Stimulated activated CD4-positive, alpha-beta T cell treated with anti-CD3 and anti-CD28 coated beads, Interleukin-4, amount 100 ng/mL, for 1 hour (primary cell): ENCODE measurements at places on chromosomes 5 and 9.

- no peak for DNase-seq
Observed at GRCh38 chr9:86575137-86575536, 220.9 kb upstream of the TUT7 start.

GRCh38 chr9:111065414-111065813, 27.1 kb upstream of the LPAR1 start:
- no peak for DNase-seq

DNA sequence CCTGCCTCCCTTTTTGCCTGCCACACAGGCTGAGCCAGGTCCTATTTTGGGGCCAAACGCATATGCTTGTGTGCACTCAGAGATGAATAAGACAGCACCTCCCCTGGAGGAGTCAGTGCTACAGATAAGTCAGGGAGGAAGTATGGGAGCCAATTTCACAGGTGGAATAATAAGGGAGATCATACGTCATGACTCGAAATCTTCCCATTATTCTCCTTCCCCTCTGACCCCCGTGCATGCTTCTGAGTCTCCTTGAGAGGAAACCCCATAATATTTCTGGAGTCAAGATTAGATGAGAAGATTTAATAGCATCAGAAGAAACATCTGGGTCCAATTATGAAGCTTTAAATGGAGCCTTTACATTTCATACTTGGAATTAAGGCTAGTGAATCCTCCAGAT, 15.1 kb upstream of the ZCCHC7 start:
- no peak for DNase-seq

GRCh38 chr9:76528056-76528455, 69.1 kb downstream of the GCNT1 start:
- DNase-seq: no peak

DNA sequence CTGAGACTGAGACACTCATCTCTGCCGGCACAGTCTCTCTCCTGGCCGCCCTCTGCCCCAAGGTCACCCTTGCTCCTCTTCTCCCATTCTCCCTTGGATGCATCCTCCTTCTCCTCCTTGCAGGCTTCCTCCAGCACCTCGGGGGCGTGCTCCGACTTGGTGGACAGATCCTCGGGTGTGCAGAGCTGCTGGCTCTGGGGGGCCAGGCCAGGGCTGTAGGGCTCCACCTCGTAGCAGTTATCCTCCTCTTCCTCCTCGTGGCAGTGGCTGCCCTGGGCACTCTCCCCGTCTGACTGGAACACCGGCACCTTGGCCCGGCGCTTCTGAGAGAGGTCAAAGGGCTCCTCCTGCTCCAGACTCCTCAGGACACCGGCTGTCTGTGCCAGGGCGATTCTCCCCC, 63.3 kb downstream of the ZNF366 start:
- no peak for DNase-seq

DNA sequence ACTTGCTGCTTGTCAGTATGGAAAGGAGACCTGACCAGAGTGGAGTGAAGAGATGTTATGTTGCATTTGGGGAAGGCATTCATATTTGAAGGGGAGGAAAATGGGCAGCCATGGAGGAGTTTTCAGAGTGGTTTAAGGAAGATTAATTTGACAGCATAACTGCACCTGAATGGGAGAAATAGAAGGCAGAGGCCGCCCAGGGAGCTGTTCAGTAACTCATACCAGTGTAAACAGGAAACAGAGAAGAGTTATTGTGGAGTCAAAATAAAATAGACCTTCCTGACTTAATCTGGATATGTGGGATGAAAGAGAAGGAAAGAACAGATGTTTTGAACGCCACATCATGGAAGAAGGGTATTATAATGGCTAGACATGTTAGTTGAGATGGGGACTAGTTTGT, 13.4 kb downstream of the SLC44A1 start:
- DNase-seq: no peak

DNA sequence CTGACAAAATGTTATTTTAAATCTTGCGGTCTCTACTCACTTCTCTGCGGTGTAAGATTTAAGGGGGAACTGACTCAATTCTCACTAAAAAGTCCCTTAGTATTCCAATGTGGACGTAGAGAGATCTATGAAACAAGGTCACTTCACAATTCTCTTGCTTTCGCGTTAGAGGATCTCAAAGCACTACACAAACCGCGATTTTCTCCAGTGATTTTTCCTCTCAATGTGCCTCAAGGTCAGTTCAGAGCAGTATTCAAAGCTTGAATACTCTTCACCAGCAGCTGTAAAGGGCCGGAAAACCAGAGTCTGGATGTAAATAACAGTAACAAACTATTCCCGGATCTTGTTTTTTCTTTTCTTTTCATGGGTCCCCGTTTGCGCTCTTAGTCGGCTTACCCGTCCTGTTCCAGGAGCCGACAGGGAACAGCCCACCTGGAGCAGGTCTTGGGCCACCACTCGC, 128.2 kb downstream of the TMEM161B start:
- DNase-seq: no peak

DNA sequence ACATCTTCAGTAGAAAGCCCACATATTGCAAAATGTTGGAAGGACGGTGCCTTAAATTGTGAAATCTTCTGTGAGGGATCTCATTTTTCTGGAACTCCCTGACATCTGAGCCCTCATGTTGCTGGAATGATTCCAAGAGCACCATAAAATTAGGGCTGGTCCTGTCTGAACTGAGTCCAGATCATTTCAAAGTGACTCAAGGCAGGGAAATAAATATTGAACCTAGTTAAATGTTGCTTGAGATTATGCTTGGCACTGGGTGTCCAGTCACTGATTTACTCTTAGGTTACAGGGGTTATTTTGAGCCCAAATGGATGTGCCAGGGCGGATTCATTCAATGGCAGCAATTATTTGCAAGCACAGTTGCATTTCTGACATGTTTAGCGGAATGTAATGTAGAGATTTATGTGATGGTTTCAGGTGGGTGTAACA, 437.0 kb downstream of the PIK3R1 start:
- DNase-seq: no peak

GRCh38 chr5:17169507-17169906, 47.9 kb upstream of the BASP1 start:
- no peak for DNase-seq

- DNase-seq: no peak
Observed at GRCh38 chr5:144844086-144844485, 673.4 kb downstream of the KCTD16 start.

DNA sequence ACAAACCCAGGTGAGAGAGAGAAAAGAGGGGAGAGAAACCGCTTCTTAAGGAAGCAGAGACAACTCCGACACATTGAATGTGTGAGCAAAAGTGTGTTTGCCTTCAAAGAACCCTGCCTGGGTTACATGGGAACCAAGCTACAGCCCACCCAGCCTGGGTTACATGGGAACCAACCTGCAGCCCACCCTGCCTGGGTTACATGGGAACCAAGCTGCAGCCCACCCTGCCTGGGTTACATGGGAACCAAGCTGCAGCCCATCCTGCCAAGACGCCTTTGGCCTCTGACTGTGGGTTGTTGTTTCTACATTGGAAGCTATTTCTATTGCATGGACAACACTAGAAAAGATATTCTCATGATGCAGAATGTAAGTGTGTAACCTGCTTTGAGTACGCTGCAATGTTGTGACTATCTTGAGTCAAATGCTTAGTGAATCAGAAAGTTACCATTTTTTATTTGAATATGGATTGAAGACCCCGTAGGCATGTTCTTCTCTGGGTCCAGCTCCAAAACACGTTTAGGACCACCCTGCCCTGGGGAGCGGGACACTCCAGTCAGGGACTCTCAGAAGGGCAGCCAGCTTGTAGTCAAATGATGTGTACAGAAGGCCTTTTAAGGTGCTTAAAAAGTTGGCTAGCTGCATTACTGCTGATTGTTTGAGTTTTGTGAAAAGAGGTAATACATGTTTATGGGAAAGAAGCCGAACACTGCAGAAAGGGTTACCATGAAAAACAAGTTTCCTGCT, 39.1 kb upstream of the UNC5A start:
- DNase-seq: no peak

GRCh38 chr9:136565086-136565714, 19.4 kb upstream of the NOTCH1 start:
- no peak for DNase-seq

- no peak for DNase-seq
Observed at GRCh38 chr5:121608826-121609225, 242.9 kb upstream of the FTMT start.

DNA sequence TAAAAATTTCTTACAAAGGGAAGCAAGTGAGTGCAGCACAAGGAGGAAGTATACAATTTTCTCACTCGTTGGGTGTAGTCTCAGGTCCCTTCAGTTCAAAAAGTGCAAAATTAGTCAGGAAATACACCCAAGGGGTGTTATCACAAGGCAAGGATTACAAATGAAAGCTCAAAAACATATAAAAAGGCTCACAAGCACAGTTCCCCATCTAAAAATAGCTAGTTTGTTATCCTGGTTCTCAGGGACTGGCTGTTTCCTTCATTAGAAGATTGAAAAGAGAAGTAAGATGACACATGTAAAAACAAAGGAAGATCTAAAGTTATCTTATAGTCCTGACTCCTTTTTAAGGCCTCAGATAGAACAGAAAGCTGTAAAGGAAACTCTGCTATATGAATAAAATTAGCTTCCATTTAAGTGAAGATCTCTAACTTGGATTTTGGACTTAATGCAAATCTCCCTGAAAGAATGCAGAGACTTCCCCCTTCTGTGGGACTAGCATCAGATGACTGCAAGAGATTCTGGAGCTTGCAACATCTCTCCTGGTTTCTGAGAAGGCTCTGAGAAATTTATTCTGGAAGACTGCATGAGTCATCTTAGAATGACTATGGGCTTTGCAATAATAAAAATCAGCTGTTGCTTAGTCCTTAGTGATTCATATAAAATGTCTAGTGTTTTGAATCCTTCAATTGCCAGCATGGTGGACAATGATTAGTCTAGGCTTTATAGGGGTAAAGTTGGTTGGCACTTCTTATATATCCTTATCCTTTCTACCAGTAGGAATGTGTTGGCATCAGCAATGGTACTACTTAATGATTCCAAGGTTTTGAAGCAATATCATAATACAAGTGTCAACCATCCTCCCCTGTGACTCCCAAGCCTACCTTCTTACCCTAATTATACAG, 25.4 kb downstream of the DAB2 start:
- DNase-seq: no peak

GRCh38 chr5:140881889-140882590, at the start of gene PCDHA13:
Gene PCDHA13, plus strand, starts transcription at chr5:140882124. Its CDS starts 145 bp downstream, at chr5:140882269.
- no peak for DNase-seq

DNA sequence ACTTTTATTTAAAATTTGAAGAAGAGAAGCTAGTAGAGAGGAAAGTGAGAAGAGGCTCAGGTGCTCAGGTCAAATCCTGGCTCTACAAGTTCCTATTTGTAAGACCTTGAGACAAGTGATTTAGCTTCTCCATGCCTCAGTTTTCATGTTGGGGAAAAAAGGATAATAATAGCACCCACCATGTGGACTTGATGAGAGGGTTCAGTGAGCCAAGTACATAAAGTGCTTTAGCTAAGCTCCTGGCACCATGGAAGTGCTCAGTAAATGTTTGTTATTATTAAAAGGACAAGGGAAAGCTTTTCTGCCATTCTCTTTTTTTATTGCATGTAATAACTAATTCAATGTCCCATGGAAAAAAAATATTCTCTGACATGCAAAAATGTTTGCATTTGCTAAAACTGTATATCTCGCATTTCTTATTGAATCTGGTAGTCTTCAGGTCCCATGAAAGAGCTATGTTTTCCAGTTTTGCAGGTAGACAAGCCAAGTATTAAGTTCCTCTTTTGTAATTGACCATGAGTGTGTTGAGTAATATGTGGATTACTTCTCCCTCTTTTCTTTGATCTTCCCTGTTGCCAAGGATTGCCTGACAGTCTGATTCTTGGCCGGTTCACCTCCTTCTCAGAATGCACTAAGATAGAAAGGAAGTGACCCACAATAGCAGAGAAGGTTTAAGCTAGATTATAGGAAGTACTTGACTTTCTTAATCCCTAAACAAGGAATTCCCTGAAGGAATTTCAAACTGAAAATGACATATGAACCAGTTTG, 45.6 kb upstream of the TRIM32 start:
- DNase-seq: no peak

GRCh38 chr5:74013222-74013621, 387.2 kb downstream of the ARHGEF28 start:
- no peak for DNase-seq

DNA sequence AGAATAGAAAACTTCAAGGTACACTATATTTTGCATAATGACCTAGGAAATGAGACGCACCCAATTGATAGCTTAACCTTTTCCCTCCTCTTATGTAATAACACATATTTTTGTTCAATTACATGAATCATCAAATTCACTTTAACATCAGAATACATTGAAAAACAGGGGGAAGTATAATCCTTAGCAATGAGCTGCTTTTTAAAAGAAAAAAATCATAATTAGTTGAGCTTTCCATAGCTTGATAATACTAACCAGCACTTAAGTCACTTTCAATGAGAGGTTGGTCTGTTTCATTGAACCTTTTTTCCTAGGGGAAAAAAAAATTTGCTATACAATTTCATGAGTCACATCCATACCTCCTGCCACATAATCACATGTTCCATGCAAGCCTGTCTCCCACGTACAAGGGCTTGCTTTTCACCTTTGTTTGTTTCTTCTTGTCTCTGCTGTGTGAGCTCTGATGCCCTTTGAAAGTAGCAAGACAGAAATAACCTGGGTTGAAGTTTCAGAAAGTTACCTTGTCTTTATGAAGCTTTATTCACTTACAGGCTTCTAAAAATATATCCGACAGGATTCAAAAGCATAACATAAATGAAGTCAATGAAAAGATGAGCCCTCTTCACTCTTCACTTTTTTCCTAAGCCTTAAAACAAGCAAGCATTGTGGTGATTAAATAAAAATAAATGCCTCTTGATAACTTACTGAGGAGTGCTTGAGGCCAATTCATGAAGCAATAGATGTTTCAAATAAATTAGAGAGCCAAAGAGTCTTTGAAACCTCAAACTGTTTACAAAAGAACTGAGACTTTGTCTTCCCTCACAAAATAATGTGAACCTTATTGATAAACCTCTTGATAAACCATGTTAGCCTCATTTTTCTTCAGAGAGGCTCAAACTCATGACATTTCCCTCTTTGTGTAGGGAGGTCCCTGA, 108.5 kb downstream of the FEM1C start:
- DNase-seq: no peak

GRCh38 chr5:123699571-123699970, 187.6 kb downstream of the CSNK1G3 start:
- no peak for DNase-seq

DNA sequence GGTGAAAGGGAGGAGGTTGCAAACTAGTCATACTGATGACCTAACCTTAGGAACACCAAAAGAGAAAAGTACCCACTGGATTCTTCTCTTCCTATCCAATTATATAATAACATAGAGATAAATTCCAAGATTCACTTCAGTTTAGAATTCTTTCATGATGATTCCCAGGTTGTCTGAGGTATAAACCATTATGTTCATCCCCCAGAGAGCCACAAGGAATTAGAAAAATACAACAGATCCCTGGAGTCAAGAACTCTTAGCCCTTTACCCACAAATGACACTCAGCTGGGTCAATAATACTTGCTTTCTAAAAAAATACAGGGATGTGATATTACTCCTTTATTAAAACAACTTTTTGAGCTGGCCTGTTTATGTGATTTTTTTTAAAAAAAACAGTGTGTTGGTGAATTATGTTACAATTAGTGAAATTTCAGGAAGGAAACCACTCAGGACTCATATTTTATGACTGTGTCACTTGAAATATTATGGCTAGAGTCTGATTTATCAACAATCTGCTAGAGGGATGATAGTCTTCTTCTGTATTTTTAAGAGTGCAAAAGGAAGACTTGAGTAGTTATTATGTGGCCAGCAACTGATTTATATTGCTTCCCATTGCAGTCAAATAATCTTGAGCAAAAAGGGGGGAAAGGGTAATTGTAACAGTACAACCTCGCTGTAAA, 338.2 kb downstream of the NFIB start:
- no peak for DNase-seq

GRCh38 chr5:10834695-10835094, 73.7 kb upstream of the DAP start:
- no peak for DNase-seq

- no peak for DNase-seq
Observed at GRCh38 chr5:86768699-86769202, 151.0 kb downstream of the COX7C start.
